CD4-positive, alpha-beta T cell (primary cell): ENCODE measurements at places on chromosomes 6 and 20. TPM values are rescaled to one million over a fixed set of nuclear protein-coding genes. Genes with fewer than 3 reads are reported as not detected.

PROKR2 gene
- total RNA-seq: not detected

ZNF165 gene
- total RNA-seq: 5.5 TPM

BFSP1 gene
- 0.42 TPM for total RNA-seq

PDE7B gene
- total RNA-seq: 0.25 TPM

DNA sequence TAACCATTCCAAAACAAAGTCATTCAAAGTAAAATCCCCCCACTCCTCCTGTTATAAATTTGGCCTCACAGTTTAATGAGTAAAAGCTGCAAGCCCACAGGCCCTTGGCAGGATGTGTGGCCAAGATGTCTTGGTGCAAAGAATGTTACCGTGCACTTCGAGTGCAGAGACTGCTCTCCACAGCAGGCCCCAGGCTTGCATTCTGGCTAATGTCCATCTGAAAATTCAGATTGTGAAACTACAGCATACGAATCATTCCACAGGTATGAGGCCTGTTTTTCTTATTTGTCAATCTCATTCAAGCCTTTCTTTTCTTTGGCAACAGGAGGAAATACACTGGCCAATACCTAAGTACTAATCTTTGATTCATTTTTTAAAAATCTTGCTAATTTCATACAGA, 7.1 kb downstream of the RPS6KA2 start:
- DNase-seq: no peak
